Stimulated activated memory B cell treated with anti-CD40 and anti-IgM and Interleukin-4, amounts not matched to agents 10 μg/mL and 1 μg/mL and 100 μg/mL, for 72 hours (primary cell): ENCODE measurements at places on chromosomes 3 and 15.

DNA sequence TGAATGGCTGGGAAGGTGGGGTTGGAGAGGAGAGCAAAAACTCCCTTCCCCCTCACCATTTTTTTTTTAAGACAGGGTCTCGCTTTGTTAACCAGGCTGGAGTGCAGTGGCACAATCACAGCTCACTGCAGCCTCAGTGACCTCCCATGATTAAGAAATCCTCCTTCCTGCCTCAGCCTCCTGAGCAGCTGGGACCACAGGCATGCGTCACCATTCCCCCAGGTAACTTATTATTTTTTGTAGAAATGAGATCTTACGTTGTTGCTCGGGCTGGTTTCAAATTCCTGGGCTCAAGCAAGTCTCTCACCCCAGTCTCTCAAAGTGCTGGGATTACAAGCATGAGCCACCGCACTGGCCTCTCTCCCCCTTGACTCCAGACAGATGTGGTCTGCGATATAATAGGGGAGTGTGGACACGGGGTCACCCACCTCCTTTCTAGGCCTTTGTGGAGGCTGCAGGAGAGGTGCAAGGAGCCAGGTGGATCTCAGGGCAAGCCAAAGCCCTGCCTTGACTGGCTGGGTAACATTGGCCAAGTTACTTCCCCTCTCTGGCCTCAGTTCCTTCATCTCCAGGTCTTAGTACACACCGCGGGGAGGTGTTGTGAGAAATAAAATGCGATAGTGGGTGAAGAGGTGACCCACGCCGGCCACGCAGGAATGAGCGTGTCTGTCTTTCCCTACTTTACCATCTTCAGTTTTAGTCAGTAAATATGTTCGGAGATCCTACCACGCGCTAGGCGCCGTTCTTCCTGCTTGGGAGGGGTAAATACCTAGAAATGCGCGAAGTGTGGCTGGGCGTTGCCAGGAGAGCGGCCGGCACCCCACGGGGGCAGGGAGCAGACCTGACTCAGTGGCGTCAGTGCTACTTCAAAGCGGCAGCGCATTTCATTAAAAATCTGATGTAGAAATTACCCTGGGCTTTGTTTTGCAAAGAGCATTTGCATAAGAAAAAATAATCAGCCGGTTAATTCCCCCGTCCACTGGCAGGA lies 20.2 kb upstream of the CORO2B start:
- peaks cover 78% of the 10 kb centered on the region for H3K27me3 ChIP-seq
- no peaks in the 10 kb centered on the region for H3K36me3 ChIP-seq
- no peak overlapping the region for H3K27ac ChIP-seq

- H3K36me3 ChIP-seq = no peaks in the 10 kb centered on the region
- H3K4me1 ChIP-seq = no peaks in the 10 kb centered on the region
- H3K4me3 ChIP-seq = no peak overlapping the region
- H3K27me3 ChIP-seq = no peaks in the 10 kb centered on the region
- no peak overlapping the region for H3K27ac ChIP-seq
These were observed 403.2 kb downstream of the MECOM start for GRCh38 chr3:169260296-169260695.

GRCh38 chr3:152197937-152198336 lies 70.8 kb upstream of the MBNL1 start:
- peak overlapping the region; percentile 98 for H3K27ac ChIP-seq
- H3K27me3 ChIP-seq = no peaks in the 10 kb centered on the region
- no peaks in the 10 kb centered on the region for H3K36me3 ChIP-seq

- no peak overlapping the region for H3K4me3 ChIP-seq
- no peaks in the 10 kb centered on the region for H3K27me3 ChIP-seq
- H3K27ac ChIP-seq = no peak overlapping the region
- peaks cover 30% of the 10 kb centered on the region for H3K36me3 ChIP-seq
These were observed 80.6 kb downstream of the PGPEP1L start for GRCh38 chr15:98927022-98927421.

DNA sequence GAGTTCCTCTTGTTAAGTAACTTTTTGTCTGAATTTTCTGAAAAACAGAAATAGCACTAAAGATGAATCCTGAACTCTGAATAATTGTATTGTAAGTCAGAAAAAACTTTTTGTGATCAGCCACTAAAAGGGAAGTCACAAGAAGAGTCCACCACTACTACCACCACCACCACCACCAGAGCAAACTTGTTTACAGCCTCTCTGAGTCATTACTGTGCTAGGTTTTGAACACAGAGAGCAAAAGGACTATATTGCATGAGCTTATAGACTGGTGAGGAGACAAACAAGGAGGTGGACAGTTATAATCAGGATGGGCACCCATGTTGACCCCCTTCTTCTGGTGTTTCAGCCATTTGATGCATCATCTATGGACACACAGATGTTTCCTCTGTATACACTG lies 141.7 kb downstream of the IL5RA start:
- peak; percentile 58 for ATAC-seq
- no peak overlapping the region for H3K4me3 ChIP-seq
- H3K27me3 ChIP-seq = peaks cover 21% of the 10 kb centered on the region
- no peaks in the 10 kb centered on the region for H3K4me1 ChIP-seq
- no peak overlapping the region for H3K27ac ChIP-seq

GRCh38 chr3:152213203-152213602 lies 55.5 kb upstream of the MBNL1 start:
- H3K27ac ChIP-seq = peak overlapping the region; percentile 13
- H3K27me3 ChIP-seq = no peaks in the 10 kb centered on the region
- ATAC-seq = no peak
- H3K4me1 ChIP-seq = peaks cover 31% of the 10 kb centered on the region
